H1 (cell line): ENCODE measurements at places on chromosomes 11 and 22.

DNA sequence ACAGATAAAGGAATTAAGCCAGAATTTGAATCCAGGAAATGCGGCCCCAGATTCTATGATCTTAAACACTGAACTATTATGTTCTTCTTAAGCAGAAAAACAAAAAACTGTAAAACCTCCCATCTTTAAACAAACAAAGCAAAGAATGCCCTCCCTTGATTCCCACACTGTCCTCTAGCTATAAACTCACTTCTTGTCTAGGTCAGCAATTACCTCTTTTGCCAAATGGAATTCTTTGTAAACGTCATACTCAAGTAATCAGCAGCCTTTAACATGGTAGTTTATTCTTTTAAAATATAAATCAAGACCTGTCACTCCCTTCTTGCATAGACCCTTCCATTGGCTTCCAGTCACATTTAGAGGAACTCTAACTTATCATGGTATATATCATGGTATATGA lies 958.9 kb upstream of the CNTN5 start:
- no peak for DNase-seq

DNA sequence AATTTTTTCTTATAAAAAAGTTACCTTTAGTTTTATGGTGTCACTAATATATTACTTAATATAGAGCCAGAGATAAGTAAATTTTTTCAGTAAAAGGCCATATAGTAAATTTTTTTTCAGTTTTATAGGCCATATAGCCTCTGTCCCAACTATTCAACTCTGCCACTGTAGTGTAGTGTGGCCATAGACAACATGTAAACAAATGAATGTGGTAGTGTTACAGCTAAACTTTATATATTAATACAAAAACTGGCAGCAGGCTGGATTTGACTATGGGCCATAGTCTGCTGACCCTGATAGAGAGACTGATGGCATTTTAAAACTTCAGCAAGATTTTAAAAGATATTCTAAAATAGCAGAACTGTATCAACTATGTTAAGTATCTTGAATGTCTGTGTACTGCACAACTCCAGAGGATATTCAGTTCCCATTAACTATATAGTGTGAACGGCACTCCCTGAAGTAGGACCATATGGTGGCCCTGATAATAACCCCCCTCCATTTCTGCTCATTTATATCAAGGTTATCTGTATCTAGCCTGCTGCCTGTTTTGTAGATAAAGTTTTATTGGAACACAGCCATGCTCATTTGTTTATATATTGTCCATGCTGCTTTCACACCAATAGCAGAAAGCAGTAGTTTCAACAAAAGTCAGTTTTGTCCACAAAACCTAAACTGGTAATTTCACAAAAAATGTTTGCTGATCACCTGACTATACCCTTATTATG lies 71.6 kb downstream of the PRMT3 start:
- DNase-seq: no peak

DNA sequence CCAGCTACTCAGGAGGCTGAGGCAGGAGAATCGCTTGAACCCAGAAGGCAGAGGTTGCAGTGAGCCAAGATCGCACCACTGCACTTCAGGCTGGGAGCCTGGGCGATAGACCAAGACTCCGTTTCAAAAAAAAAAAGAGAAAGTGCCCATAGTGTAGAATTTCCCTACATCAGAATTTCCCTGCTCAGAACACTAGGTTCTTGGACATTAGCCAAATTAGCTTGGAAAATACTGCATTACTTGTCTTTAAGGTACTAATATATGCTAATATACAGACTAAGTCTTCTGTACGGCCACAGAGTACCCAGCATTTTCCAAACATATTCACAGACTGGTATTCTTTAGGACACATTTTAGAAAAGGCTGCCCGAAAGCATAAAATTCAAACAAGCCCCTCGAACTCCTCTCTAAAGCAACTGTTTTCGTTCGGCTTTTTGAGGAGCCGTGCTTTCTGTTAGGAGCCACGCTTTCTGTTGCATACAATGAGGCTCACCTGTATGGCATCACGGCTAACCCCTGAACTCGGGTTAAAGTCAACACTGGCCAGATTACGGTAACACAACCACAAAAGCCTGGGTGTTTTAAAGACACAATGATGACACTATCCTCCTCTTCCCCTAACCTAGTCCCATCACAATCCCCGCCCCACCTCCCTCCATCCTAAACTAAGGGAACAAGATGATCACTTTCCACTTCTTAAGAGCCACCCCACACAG lies 18.4 kb downstream of the TNKS1BP1 start:
- no peak for DNase-seq

- no peak for DNase-seq
Measured at GRCh38 chr11:36309779-36310178, 13.7 kb downstream of the PRR5L start.

GRCh38 chr22:42073621-42074041 lies 417 bp upstream of the PHETA2 start:
- DNase-seq: no peak

DNA sequence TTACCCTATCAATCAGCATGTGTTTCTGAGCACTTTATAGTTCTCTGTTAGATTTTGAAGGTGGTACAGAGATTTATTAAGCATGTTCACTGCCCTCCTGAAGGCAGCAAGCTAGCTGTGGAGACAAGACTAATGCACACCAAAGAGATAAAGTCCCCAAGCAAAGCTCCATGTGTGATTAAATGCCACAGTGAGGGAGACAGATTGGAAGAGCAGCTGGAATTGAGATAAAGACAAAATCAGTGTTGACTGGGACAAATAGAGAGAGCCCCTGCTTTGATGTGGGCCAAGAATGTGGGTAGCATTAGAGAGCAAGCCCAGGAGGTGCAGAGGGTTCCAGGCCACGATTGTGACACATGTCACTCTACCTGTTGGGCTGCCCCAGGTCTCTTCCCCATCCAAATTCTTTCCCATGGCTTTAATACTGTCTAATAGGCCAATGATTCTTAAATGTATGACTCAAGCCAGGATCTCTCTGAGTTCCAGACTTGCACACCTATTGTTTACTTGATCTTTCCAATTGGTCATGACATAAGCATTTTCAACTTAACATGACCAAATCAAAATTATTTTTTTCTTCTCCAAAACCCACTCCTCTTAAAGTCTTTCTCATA lies 60.1 kb upstream of the ZC3H12C start:
- DNase-seq: no peak

DNA sequence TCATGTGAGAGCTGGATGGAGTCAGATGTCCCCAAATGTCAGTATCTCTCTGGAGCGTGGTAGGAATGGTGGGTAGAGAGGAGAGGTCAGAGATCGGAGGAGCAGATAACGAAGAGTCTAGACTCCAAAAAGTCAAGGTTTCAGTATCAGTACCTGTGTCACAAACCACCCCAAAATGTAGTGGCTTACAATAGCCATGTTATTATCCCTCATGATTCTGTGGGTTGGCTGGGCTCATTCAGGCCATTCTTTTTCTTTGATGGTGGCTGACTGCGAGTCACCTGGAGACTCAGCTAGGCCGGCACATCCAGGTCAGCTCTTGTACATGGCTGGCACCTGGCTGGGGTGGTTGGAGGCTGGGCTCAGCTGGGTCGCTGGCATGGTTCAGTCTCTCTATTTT lies 7.3 kb upstream of the SSTR3 start:
- no peak for DNase-seq

- no peak for DNase-seq
Measured at GRCh38 chr11:35539256-35539655, 13.8 kb upstream of the PAMR1 start.
